Caco-2 (cell line): ENCODE measurements at places on chromosomes 11 and 22.

DNA sequence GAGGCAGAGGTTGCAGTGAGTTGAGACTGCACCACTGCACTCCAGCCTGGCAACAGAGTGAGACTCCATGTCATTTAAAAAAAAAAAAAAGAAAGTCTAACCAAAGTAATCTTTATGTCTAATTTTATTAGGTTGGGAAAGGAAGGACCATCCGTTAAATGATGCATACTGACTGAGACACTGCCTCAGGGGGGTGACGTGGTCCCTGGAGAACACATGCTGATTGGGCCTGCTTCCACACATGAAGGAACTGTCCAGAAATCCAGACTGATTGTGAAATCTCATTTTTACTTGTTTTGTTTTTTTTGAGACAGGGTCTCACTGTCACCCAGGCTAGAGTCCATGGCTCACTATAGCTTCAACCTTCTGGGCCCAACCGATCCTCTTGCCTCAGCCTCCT is 5.5 kb downstream of the SF3A1 start:
- H3K27ac ChIP-seq, result peak overlapping the region; percentile 70
- DNase-seq, result no peak
- no peaks in the 10 kb centered on the region for H3K27me3 ChIP-seq
- H3K36me3 ChIP-seq, result peaks cover 2% of the 10 kb centered on the region
- peaks cover 38% of the 10 kb centered on the region for H3K4me1 ChIP-seq

DNA sequence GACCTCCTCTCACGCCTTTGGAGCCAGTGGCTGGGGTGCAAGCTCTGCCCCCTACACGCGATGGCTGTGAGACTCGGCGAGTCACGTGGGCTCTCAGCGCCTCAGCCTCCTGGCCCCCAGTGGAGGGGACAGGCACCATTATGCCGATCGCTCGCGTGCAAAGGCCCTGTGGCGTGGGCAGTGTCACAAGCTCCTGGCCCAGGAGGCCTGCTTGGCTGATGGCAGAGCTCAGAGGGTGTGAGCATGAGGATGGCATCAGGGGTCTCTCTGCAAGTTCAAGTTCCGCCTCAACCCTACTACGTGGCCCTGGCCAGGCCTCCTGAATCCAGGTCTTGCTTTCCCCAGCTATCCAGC is 90.8 kb upstream of the KCNQ1OT1 start:
- DNase-seq, result peak; percentile 17
- peaks cover 8% of the 10 kb centered on the region for H3K4me1 ChIP-seq
- H3K4me3 ChIP-seq, result no peak overlapping the region
- no peaks in the 10 kb centered on the region; the same call in 1 of the 2 replicates for H3K27me3 ChIP-seq
- no peaks in the 10 kb centered on the region; the same call in 1 of the 2 replicates for H3K36me3 ChIP-seq

DNA sequence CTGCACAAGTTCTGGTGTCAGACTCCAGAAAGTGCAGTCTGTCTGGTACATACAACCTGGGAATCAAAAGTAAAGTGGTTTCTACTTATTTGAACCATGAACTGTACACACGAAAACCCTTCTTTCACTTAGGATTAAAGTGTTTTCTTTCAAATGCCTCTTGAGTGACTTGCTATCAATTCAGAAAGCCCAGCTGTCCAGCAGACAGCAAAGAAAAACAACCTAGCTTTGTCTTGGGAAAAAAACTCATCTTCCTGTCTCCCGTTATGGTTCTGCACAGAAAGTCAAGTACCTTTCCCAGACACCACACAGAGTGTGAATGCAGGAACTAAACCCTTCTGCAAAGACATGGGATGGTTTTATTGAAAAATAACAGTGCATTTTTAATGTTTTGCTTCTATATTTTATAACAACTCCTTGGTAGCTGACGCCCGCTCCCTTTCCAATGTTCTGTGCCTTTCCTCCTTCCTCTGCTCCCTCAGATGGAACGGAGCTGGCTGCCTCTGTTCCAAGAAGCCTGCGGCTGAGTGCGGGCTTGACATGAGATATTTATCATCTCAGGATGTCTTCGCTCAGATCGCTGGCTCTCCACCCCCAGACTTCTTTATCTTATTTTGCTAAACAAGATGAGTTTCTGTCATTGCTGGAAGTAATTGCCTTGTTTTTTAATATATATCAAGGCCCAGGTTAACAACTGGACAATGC is 322.3 kb upstream of the B3GAT1 start:
- H3K27me3 ChIP-seq, result no peaks in the 10 kb centered on the region
- H3K4me1 ChIP-seq, result peaks cover 26% of the 10 kb centered on the region
- H3K36me3 ChIP-seq, result no peaks in the 10 kb centered on the region
- no peak for DNase-seq
- no peak overlapping the region for H3K4me3 ChIP-seq
- no peak overlapping the region for H3K27ac ChIP-seq

GRCh38 chr11:68896171-68896959 is 7.3 kb downstream of the MRPL21 start:
- H3K4me3 ChIP-seq, result no peak overlapping the region
- no peaks in the 10 kb centered on the region for H3K4me1 ChIP-seq
- peaks cover 14% of the 10 kb centered on the region for H3K36me3 ChIP-seq
- H3K27ac ChIP-seq, result no peak overlapping the region
- DNase-seq, result no peak
- no peaks in the 10 kb centered on the region for H3K27me3 ChIP-seq

GRCh38 chr11:16989554-16989953 is 24.7 kb downstream of the PLEKHA7 start:
- no peak for DNase-seq
- no peak overlapping the region for H3K27ac ChIP-seq
- H3K36me3 ChIP-seq, result no peaks in the 10 kb centered on the region
- H3K27me3 ChIP-seq, result no peaks in the 10 kb centered on the region

GRCh38 chr11:70297341-70297740 is 26.9 kb downstream of the PPFIA1 start:
- no peak overlapping the region for H3K4me3 ChIP-seq
- peak overlapping the region; percentile 21 for H3K27ac ChIP-seq
- DNase-seq, result no peak
- peaks cover 7% of the 10 kb centered on the region for H3K36me3 ChIP-seq
- peaks cover 12% of the 10 kb centered on the region for H3K4me1 ChIP-seq
- no peaks in the 10 kb centered on the region for H3K27me3 ChIP-seq

- peaks cover 54% of the 10 kb centered on the region for H3K4me1 ChIP-seq
- no peaks in the 10 kb centered on the region for H3K36me3 ChIP-seq
- H3K27ac ChIP-seq, result peak overlapping the region; percentile 87
- no peak for DNase-seq
Measured at GRCh38 chr11:68011051-68011943, 1.2 kb downstream of the ALDH3B1 start.

DNA sequence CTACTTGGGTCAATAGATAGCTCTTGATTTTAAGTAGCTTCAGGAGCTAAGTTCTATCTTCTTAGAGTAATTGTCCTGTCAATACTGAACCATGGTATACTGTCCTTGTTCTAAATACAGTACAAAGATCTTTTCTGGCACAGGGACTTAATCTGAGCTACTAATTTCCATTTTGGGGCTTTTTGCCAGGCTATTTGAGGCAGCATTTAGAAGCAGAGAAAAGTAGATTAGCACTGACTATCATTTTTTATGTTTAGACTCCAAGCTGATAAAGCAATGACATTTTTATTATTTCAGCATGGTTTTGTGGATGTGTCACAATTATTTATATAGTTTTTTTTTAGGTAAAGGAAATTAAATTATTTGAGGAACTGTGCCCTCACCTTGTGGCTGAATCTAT is 163.2 kb downstream of the FAT3 start:
- peaks cover 23% of the 10 kb centered on the region for H3K4me1 ChIP-seq
- no peak overlapping the region for H3K27ac ChIP-seq
- no peaks in the 10 kb centered on the region for H3K27me3 ChIP-seq
- no peaks in the 10 kb centered on the region for H3K36me3 ChIP-seq
- DNase-seq, result no peak

DNA sequence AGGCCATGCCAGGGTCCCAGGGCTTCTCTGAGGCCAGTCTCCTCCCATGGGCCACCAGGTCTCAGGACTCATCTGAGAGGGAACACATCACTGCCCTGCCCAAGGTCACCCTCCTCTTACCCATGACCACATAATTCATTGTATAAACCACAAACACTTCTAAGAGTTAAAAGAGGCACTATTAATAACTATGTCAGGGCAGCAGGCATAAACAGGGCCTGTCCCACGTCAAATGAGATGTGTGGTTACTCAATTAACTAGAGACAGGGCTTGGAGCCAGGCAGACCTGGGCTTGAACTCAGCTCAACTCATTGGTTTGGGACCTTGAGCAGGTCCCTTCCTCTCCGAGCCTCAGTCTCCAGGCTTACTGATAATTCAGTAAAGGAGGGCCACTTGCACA is 33.1 kb downstream of the ARAP1 start:
- H3K4me1 ChIP-seq, result peaks cover 4% of the 10 kb centered on the region; the same call in 1 of the 2 replicates
- no peak for DNase-seq
- no peak overlapping the region for H3K27ac ChIP-seq
- no peaks in the 10 kb centered on the region for H3K27me3 ChIP-seq
- peaks cover 1% of the 10 kb centered on the region; the same call in 1 of the 2 replicates for H3K36me3 ChIP-seq
- no peak overlapping the region for H3K4me3 ChIP-seq

DNA sequence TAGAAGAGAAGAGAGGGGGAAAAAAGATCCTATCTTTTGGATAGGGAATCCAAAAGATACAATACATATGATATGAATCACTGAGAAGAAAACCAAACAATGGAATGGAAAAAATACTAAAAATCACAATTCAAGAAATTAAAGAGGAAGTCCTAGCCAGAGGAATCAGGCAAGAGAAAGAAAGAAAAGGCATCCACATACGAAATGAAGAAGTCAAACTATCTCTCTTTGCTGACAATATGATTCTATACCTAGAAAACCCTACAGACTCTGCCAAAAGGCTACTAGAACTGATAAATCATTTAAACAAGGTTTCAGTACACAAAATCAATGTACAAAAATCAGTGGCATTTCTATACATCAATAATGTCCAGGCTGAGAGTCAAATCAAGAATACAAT is 91.4 kb downstream of the EFCAB6 start:
- no peak overlapping the region for H3K27ac ChIP-seq
- H3K4me1 ChIP-seq, result no peaks in the 10 kb centered on the region
- H3K36me3 ChIP-seq, result no peaks in the 10 kb centered on the region

- H3K27ac ChIP-seq, result no peak overlapping the region
- peaks cover 2% of the 10 kb centered on the region; the same call in 1 of the 2 replicates for H3K27me3 ChIP-seq
- no peaks in the 10 kb centered on the region for H3K36me3 ChIP-seq
- DNase-seq, result peak; percentile 30
- H3K4me3 ChIP-seq, result peak overlapping the region; percentile 34
Measured at GRCh38 chr22:33919391-33920196, 682 bp downstream of the LARGE1 start.

DNA sequence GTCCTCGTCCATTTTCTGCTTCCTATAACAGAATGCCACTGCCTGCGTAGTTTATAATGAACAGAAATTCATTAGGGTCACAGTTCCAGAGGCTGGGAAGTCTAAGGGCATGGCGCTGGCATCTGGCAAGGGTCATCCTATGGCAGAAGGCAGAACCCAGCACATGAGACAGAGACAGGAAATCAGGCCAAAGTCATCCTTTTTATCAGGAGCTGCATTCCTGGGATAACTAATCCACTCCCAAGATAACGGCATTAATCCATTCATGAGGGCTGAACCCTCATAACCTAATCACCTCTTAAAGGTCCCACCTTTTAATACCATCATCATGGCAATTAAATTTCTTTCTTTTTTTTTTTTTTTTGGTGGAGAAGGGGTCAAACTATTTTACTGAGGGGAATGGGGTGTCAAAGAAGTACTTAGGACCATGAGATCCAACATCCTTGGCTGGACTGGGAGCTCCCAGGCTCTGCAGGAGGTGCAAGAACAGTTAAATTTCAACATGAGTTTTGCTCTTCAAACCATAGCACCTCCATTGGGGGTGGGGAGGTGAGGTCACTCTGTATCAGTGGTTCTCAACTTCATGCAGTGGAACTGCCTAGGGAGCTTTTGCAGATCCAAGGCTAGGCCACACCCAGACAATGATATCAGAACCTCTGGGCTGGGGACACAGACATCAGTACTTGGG is 4.4 kb downstream of the TMEM109 start:
- no peaks in the 10 kb centered on the region for H3K27me3 ChIP-seq
- no peak overlapping the region for H3K4me3 ChIP-seq
- H3K27ac ChIP-seq, result no peak overlapping the region
- peak; percentile 44 for DNase-seq
- peaks cover 24% of the 10 kb centered on the region for H3K4me1 ChIP-seq

- no peaks in the 10 kb centered on the region for H3K27me3 ChIP-seq
- DNase-seq, result no peak
- H3K4me1 ChIP-seq, result no peaks in the 10 kb centered on the region
- no peak overlapping the region for H3K4me3 ChIP-seq
Measured at GRCh38 chr11:27147916-27148315, 107.3 kb downstream of the BBOX1 start.

DNA sequence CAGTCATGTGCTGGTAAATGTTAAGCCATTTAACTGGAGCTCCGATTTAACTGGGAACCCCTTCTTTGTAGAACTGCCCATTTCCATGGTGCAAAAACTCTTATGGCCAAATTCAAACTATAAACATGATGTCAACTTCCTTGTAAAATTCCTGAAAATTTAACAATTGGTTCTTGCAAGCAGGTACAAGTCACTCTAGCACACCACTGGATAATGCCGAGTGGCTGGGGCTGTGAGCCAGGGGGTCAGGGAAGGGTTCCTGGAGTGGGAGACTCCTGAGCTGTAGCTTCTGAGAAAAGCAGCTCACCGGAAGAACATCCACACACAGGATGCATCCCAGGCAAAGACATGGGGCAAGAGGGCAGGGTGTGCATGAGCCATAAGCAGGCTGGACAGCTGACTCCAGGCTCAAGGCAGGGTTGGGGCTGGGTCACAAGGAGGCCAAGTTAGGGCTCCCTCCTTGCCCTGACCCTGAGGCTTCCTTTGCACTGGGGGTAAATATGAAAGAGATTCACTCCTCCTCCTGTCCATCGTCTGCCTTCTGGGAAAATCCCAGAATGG is 18.2 kb downstream of the P2RY2 start:
- peaks cover 4% of the 10 kb centered on the region; the same call in 1 of the 2 replicates for H3K4me1 ChIP-seq
- H3K36me3 ChIP-seq, result no peaks in the 10 kb centered on the region
- DNase-seq, result peak; percentile 39
- H3K27me3 ChIP-seq, result no peaks in the 10 kb centered on the region
- H3K27ac ChIP-seq, result no peak overlapping the region

GRCh38 chr22:39917197-39917643 is 16.3 kb downstream of the GRAP2 start:
- H3K36me3 ChIP-seq, result no peaks in the 10 kb centered on the region
- no peak overlapping the region for H3K27ac ChIP-seq
- no peaks in the 10 kb centered on the region; the same call in 1 of the 2 replicates for H3K27me3 ChIP-seq
- no peak overlapping the region for H3K4me3 ChIP-seq

DNA sequence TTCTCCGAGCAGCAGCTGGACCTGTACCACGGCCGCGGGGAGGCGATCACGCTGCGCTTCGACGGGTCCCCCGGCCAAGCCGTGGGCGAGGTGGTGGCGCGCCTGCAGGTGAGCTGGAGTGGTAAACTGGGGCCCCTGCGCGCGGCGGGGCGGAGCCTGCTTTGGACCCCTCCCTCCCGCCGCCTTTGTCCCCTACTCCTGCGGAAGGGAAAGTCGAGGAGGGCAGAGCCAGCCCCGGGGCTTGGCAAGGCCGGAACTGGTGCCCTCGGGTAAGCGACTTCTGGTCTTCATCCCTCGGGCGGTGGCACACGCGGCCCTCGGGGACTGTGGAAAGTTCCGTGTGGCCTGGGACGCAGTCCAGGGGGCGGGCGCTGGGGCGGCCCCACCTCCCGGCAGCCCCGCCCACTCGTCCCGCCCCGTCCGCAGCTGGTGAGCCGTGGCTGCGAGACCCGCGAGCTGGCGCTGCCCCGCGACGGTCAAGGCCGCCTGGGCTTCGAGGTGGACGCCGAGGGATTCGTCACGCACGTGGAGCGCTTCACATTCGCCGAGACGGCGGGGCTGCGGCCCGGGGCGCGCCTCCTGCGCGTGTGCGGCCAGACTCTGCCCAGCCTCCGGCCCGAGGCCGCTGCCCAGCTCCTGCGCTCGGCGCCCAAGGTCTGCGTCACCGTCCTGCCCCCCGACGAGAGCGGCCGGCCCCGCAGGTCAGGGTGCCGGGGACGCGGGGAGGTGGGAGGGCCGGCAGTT is 9.2 kb downstream of the SIPA1 start:
- H3K27me3 ChIP-seq, result no peaks in the 10 kb centered on the region
- peak overlapping the region; percentile 64 for H3K27ac ChIP-seq
- peaks cover 23% of the 10 kb centered on the region for H3K4me1 ChIP-seq
